Nephron progenitor cell (in vitro differentiated cells): ENCODE measurements at places on chromosomes 1 and 21.

GRCh38 chr1:25168193-25169071, 63.9 kb downstream of the SYF2 start:
- DNase-seq, result no peak

DNA sequence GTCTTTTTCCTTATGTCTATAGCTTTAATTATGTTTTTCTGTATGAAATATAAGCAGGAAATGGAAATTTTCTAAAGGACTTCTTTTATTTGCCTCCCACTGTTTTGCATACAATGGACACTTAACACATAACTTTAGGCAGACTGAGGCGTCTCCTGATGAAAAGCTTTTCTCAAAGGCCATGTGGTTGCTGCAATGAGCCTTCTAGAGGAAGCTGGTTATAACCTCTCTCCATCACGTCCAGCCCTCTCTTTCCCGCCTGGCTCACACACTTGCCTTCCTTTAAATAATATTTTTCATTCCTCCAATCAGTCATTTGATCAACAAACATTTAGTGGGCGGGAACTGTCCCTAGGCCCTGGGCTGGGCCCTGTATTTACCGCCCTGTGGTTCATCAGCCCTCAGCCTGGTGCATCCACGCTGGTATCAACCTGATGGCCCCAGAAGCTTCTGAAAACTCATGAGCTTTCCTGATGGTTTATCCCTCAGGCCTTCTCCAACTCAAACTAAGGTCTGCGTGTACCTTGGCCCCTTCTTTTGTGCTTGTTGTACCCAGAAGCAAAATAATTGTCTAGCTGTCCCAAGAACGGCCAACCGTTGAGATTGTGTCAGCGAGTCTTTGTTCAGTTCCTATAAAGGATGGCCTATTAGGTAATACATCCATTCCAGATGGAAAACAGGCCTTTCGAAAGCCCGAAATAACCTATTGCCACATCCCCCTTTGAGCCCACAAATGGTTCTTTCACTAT, 75.3 kb upstream of the LYST start:
- no peak for DNase-seq

DNA sequence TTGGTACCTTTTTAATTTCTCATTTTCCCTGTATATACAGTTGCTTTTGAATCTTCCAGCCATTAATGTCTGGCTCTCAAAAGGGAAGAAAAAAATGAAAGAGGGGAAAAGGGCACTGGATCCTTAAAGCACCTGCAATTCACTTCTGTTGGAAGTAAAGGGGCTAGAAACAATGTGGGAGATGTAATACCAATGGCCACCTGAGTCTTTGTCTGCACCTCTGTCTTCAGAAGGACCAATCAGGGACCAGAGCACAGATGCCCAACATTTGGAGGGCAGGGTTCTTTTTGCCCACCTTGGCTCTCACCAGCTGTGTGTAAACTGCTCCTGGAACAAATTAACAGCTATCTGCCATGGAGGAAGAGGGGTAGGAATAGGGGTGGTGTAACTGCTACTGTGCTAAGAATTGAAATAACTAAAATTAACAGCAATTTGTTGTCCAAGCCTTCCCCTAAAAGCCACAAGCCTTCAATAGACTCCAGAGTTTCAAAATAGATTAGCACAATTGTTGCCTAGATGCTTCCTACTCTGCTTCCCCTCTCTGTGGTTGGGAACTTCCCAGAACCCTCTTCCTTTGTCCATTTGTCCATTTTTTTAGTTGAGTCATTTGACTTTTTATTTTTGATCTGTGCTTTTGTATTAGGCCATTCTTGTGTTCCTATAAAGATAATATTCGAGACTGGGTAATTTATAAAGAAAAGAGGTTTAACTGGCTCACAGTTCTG, 11.5 kb upstream of the LRRC8B start:
- DNase-seq, result no peak

DNA sequence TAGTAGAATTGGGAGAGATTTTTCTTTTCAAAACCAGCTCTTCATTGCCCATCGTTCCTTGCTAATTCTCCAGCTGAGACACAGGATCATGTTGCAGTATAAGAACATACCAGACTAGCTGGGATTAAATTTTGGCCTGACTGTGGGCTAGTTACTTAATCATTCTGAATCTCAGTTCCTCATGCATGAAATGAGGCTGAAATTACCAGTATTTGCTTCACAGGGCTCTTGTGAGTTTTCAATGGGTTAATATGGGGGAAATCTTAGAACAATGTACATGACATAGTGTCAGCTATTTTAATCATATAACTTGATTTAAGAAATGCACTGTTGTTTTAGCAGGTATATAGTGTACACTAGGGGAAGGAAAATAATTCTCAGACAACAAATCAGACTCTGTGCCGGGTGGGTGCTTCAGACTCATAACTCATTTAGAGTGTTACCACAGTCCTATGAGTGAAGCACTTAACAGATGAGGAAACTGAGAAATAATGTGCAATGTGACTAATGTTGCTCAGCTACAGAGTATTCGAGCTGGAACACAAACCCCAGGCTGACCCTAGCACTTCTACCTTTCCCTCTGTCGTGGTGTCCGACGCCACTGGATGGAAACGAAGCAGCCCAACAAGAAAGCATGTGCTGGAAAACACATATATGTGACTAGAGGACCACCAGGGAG, 137.6 kb upstream of the SGIP1 start:
- DNase-seq, result no peak

DNA sequence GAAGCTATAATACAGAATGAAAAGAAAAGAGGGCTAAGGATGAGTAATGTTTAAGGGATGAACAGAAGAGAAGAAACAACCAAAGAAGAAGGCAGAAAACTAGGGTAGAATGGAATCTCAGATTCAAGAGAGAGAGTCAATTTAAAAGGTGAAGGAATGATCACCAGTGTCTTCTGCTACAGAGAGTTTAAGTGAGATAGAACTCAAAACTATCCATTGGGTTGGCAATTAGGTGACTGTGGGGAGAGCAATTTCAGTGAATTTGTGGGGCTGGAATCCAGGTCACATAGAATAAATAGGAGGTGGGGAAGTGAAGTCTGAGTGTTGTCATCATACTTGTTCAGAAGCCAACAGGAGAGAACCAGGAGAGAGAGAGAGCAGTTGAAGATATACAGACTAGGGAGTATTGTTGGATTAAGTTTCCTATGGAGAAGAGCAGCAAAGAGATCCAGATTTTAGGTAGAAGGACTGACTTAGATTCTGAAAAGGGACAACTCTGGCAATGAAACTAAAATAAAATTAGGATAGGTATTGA, 19.9 kb downstream of the MACF1 start:
- no peak for DNase-seq

DNA sequence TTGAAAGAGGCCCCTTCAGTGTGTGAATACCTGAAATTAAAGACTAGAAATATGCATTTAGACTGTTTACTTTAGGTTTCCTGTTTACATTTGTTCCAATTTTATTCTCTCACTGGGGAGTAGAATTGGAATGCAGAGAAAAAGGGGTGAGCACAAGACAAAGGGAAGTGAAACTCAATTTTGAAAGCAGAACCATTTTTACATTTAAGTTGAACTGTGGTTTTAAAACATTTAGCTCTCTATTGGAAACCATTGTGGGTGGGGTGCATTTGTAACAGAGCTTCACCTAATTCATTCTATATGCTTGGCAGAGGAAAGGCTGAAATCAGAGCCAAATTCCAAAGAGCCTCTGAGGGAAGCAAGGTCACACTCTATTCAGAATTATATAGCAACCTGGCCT, 235.3 kb upstream of the C1orf105 start:
- DNase-seq, result no peak

DNA sequence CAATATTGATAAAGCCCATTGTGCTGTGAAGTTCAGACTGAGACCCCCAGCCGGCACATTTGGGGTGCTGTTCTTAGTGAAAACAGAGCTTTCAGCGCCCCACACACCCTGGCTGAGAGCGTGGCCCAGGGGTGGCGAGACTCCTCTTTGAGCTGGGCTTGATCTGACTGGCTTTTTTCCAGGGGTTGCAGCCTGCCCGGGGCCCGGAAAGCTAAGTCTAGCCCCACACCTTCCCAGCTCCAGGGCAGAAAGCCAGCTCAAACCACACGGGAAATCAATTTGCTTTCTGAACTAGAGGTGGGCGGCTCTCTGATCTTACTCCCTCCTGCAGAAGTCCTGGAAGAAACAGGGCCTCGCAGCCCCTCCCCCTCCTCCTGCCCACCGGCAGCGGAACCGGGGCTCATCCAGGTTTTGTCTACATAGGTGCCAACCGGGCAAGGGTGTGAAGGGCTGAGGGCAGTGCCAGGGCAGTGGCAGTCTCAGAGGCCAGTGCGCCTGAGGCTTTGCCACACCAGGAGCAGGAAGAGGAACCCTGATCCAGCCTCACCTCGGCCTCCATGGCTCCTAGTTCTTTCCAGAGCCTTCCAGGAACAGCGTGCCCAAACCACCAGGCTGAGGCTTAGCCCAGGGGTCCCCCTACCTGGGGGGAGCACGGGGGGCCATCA, 155.3 kb downstream of the NPHP4 start:
- DNase-seq, result no peak

DNA sequence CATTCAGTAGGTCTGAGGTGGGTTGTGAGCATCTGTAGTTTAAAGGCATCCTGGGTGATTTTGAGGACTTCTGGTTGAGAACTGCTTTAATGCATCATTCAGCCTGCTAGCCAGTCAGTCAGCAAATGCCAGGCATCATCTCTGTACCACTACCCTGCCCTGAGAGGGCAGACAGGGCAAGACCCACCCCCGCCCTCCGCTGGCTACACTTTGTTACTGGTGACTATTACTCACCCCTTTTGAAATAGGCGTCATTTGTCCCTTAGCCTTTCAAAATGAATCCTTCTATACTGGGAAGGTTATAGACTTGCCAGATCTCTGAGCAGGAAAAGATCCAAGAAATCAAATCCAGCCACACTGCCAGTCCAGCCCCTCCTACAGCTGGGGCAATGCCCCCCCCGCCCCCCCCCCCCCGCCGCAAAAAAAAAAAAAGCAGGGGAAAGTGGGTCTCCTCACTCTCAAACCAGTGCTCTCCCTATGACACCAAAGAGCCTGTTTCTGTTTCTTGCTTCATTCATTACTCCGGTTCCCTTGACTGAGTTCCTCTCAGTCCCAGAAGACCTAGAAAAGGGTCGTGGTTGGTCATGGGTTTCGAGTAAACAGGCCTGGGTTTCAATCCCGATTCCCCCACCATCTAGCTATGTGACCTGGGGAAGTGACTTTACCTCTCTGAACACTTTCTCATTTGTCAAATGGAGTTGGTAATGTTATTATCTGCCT, 4.4 kb downstream of the SELENON start:
- no peak for DNase-seq

DNA sequence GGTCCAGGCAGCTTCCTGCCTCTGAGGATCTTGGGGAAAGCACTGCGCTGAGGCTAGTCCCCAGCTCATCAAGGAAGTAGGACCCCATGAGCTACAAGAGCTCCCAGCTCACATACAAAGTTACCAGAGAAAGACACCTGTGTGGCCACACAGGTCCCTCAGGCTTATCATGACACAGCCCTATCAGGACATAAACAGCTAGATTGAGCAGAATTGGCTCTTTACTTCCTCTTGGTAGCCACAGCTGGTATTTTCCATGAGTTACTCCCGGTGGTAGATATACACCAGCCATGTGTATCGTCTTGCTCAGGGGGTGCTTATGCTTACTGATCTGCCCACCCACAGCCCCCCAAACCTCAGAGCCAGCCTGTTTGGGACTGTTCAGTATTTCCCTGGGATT, 1.2 kb downstream of the LENEP start:
- no peak for DNase-seq

DNA sequence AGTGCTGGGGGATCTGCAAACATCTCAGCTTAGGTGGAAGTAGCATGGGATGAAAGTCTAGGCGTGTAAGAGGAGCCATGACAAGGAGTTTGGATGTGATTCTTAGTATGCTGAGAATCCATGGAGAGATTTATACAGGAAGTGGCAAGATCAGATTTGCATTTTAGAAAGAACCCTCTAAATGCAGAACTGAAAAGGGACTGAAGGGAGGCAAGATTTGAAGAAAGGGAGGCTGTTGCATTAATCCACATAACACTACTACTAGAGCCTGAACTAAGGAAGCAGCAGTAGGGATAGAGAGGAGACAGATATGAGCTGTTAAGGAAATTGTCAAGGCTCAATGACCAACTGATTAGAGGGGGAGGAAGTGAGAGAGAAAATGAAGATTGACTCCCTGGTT, 9.8 kb downstream of the C1orf74 start:
- DNase-seq, result no peak

DNA sequence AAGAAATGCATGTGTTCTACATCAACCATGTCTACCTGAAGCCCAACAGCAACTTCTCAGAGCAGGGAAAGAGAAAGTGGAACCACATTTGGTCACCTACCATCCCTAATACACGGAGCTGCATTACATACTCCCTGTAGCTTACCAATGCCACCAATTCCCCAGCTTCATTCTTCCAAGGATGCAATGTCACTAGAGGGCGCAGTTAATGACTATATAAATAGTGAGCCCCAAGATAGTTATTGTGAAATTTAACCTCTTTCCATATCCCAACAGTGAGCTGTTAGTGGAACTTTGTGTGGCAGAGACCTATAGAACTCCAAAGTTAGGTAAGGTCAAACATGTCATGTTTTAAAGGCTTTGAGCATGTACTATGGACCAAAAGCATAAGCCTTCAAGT, 618.3 kb downstream of the SMYD3 start:
- DNase-seq, result no peak

GRCh38 chr1:221302357-221302756, 423.1 kb downstream of the HLX start:
- no peak for DNase-seq

- DNase-seq, result peak; percentile 55
Measured at GRCh38 chr1:181089017-181089675, 646 bp downstream of the IER5 start.

GRCh38 chr21:15252431-15252830, 187.6 kb upstream of the NRIP1 start:
- DNase-seq, result no peak

- no peak for DNase-seq
Measured at GRCh38 chr1:5191470-5191869, 537.1 kb downstream of the AJAP1 start.

DNA sequence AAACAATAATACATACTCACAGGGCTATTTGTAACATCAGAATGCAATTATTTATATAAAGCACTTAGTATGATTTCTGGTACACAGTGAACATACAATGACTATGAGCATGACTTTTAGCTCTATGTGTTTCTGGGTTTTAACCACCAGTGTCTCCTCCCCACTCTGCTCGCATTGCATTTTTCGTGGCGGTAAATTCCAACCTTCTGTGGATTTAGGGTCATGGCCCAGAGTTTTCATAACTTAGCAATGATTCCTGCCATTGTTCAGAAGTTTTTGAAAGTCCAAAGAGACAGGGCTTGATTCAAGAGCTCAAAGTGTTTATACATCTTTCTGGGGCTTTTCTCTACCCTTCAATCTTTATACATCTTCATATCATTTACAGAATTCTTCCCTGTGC, 191.3 kb downstream of the BACH1 start:
- no peak for DNase-seq

- DNase-seq, result peak; percentile 83
Measured at GRCh38 chr1:227318016-227318852, at the start of gene CDC42BPA. CDC42BPA (minus strand) TSS chr1:227318492; CDS start chr1:227317182, 1,310 bp downstream.

GRCh38 chr1:20896826-20897225, 109.7 kb upstream of the HP1BP3 start:
- DNase-seq, result no peak
